ENCODE measurements at places on chromosomes 5 and 9. TPM values are rescaled to one million over a fixed set of nuclear protein-coding genes. Genes with fewer than 3 reads are reported as not detected.

The LMNB1 gene
- 91.0 TPM for total RNA-seq

The GLRA1 gene
- total RNA-seq: not detected

The C5orf34 gene
- total RNA-seq: 20.1 TPM

The PCDHGB7 gene
- total RNA-seq: 0.47 TPM

The AK8 gene
- not detected for total RNA-seq

The CATSPER3 gene
- total RNA-seq: 0.13 TPM

The ARID3C gene
- not detected for total RNA-seq

The GPR151 gene
- not detected for total RNA-seq

The ZNF608 gene
- total RNA-seq: 0.70 TPM

The GMCL2 gene
- not detected for total RNA-seq

The MAP3K1 gene
- 5.1 TPM for total RNA-seq

The LRRC19 gene
- not detected for total RNA-seq

The CDHR2 gene
- not detected for total RNA-seq

The ADGRV1 gene
- total RNA-seq: 0.43 TPM

The C5orf58 gene
- 2.4 TPM for total RNA-seq

The PCDHGC4 gene
- 0.33 TPM for total RNA-seq

The TIMD4 gene
- total RNA-seq: not detected

The C9orf72 gene
- total RNA-seq: 6.1 TPM

The HK3 gene
- total RNA-seq: not detected

The ANXA1 gene
- total RNA-seq: 627 TPM

The GTF2H2 gene
- 83.4 TPM for total RNA-seq

The ARRDC1 gene
- 35.9 TPM for total RNA-seq

The EGFL7 gene
- 34.6 TPM for total RNA-seq
